ENCODE measurements at places on chromosomes 1 and 21. TPM values are rescaled to one million over a fixed set of nuclear protein-coding genes. Genes with fewer than 3 reads are reported as not detected.

DNA sequence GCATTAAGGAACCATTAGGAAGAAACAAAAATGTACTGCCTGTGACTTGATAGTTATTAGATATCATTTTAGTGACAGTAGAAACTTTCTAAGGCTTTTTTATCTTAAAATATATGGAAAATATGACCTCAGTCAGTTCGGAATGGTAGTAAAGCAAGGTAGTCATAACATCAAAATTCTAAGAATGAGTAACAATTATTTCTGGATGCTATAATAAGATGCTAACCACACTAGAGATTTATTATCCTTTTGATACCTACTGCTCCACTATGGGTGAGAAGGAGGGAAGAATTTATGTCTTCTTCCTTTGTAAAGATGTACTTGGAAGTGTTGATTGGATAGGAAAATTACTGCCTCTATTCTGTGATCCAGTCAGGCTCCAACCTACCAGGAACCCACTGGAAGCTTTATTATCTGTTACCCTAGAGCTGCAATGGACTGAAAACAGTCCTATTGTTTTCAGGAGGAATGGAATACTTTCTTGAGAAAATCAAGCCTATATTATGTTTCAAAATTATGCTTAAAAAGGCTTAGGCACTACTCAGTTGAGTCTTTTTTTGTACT, 8.8 kb downstream of the FMN2 start:
- DNase-seq: no peak

DNA sequence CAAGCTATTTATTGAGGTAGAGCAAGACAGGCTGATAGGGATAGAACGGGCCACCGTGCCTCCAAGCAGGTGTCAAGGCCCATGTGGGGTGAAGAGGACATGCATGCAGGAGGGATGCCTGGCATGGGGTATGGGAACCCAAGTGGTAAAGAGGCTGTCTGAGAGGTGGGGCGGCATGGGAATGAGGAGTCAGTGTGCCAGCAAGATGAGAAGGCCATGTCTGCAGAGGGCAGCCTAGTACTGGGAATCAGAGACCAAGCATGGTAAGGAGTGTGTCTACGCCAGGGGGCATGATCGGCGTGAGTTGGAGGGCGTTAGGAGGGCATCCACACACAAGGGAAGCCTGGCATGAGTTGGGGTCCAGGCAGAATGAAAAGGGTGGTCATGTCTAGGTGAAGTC, 303.7 kb upstream of the PLD5 start:
- no peak for DNase-seq

DNA sequence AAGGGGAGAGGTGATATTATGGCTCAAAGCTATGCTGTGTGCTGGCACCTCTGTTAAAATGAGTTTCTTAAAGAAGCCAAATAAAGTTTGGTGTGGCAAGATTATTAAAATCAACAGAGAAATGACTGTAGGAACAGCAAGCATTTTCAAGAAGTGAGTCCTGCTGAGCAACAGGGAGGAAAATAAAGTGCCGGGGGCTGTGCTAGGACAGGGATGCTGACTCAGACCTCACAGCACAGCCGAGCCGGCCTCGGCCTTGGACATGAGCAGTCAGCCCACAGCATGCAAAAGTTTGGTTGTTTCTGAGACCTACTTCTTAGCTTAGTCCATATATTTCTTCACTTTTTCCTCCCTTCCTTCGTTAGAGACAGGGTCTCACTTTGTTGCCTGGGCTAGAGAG, 19.2 kb downstream of the CNIH3 start:
- DNase-seq: no peak

GRCh38 chr1:173176246-173176645, 30.9 kb downstream of the TNFSF4 start:
- DNase-seq: no peak

DNA sequence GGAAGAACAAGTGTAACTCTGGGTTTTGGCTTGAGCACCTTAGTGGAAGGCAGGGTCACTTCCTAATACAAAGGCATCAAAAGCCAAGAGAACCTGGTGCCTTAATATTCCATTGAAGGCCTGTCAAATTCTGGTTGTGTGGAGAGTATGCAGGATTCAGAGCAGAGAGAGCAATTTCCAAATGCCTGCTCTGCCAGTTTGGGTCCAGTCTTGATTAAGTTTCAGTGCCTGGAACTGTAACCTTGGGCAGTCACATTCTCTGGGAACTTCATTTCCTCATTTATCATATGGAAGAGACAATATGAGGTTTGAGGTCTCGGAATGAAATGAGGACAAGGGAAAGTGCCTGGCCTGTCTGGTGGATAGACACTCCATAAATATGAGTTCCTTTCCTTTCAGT, 198.0 kb upstream of the C8B start:
- DNase-seq: no peak

The GOLT1A gene
- total RNA-seq: not detected

The ZNF691 gene
- total RNA-seq: 18.4 TPM

The BRINP3 gene
- total RNA-seq: not detected
